ENCODE measurements at places on chromosomes 3 and 15.

DNA sequence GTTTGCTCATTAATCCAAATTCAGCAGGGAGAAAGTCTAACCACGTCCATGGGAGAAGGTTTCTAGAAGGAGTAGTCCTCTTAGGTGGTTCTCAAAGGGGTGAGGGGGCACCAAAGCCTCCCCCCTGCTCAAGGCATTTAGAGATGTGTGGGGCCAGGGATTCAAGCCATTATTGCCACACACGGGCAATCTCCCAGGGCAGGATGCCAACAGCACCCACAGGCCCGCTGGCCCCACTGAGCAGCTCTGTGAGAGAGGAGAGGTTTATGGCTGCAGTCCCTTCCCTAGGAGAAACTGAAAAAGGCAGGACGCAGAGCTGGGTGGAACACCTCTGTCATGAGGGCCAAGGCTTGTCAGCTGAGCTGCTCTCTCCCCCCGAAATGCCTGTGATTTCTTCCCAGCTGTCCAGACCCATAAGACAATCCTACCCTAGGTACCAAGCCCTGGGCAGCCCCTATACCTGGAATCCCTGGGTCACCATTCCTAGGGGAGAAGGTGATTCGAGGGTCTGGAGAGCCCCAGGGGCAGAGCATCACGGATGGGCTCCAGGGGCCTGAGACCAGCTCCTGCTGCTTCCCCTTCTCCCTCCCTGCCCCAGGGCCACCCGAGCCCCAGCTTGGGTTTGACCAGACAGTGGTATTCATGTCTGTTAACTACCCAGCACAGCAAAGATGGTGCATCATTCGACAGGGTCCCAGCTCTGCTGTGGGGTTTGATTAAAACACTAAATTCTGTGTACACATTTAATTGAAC is 39.0 kb downstream of the WHAMM start:
- no peak for DNase-seq

- no peak for DNase-seq
These were observed 106.7 kb downstream of the ADAMTS17 start for GRCh38 chr15:100235030-100235617.

- DNase-seq: no peak
These were observed 122.6 kb downstream of the ARNT2 start for GRCh38 chr15:80526556-80527340.

DNA sequence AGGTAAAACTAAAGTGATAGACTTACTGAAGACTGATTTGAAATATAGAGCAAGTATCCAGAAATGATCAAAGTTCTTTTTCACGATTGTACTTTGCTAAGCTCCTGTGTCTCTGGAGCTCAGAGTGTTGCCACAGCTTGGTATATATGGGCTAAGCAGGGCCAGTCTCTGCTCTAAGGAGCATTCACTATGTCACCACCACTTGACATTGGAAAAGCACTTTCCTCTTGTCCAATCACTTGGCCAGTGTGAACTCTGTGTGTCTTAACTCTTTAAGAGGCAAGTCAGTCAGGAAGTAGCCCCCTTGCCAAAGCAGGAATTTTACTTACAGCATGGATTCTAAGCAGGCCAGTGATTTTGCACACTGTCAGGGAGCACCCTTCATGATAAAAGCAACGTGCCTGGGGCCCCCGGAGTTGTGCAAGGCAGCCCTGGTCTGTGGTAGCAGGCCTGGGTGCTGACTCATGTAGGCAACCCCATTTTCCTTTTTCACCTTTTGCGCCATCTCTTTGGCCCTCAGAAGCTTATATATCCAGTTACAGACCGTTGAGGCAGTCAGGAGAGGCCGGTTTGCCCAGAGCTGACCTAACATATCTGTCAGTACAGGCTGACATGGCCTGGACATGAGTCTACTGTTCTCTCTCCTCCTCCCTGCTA is 73.0 kb downstream of the HCN4 start:
- DNase-seq: no peak

GRCh38 chr3:10804183-10804648 is 11.8 kb upstream of the SLC6A11 start:
- DNase-seq: no peak

DNA sequence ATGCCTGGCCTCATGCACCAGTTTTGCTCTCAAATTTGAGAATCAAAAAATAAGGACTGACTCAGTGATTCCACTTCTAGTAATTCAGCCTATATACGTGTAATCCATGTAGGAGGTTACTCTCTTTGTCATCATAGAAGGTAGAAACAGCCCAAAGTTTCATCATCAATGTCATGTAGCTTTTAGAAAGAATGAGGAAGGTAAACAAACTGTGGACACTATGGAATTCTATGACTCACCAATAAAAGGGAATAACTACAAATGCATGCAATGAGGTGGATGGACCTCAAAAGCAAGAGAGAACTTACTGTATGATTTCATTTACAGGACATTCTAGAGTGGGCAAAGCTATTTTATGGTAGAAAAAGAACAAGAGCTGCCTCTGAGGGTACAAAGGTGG is 93.2 kb upstream of the LRIG1 start:
- DNase-seq: no peak

- no peak for DNase-seq
These were observed 210.5 kb downstream of the DOCK3 start for GRCh38 chr3:50885070-50885850.

Data from stimulated activated CD8-positive, alpha-beta memory T cell treated with anti-CD3 and anti-CD28 coated beads, Interleukin-4, amount 100 ng/mL, for 4 hours (primary cell).